CD4-positive, alpha-beta T cell treated with Interleukin-2 at 100 ng/mL for 4 hours (primary cell): ENCODE measurements at places on chromosomes 7 and 10.

GRCh38 chr7:93720106-93720505, 145.6 kb upstream of the CALCR start:
- no peak for DNase-seq

GRCh38 chr7:2820508-2820934, 23.6 kb downstream of the GNA12 start:
- no peak for DNase-seq

GRCh38 chr7:5501465-5501864, 77.8 kb upstream of the TNRC18 start:
- DNase-seq: no peak

DNA sequence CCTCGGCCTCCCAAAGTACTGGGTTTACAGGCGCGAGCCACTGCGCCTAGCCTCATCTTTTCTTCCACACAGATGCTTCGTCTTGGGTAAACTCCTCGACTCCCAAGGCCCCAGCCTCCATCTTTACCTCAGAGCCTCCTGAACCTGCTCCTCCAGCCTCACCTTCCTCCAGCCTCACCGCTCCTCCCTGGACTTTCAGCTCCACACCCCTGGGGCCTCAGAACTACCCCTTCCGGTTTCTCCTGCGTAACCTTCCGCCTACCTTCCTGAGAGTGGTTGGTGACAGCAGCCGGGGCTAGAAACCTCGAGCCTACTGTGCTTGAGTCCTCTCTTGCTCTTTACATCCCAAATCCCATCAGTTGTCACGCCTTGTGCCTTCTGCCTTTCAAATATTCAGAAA, 45.8 kb downstream of the FKBP6 start:
- no peak for DNase-seq

- DNase-seq: no peak
Observed at GRCh38 chr10:32972929-32973328, 14.9 kb upstream of the ITGB1 start.

DNA sequence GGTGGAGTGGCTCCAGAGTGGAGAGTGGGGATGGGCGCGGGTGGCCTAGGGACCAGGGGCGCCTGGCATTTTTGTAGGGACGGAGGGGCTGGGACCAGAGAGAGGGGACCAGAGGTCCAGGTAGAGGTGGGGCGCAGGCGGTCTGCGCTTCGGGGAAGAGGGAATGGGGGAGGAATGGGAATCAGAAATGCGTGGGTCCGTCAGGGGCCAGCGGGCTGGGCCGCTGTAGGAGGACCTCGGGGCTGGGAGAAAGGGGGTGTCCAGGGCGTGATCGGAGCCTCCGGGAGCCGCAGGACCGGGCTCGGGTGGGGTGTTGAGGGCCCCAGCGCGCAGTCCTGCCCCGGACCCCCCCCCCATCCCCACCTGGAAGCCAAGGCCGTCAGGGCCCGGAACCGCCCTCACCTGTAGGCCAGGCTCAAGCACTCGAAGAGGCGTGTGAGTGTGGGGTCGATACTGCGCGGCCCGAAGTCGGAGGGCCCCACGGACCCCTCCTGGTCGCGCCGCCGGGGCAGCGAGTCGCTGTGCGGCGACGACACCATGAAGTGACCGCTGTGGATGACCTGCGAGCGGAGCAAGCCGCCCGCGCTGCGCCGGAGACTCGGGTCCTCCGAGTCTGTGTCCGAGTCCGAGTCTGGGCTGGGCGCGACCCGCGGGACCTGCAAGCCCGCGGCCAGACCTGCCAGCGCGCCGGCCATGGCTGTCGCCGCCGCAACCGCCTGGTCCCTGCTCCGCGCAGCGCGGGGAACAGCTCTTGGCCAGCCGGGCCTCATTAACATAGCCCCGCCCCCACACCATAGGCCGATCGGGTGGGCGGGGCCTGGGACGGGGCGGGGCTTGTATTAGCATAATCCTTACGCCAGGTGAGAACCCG, at the start of gene MLXIPL:
Gene MLXIPL, minus strand, starts transcription at position 725 of the 871 bp plus-strand sequence. Its CDS starts 30 bp downstream, at position 695.
- DNase-seq: peak; percentile 26

DNA sequence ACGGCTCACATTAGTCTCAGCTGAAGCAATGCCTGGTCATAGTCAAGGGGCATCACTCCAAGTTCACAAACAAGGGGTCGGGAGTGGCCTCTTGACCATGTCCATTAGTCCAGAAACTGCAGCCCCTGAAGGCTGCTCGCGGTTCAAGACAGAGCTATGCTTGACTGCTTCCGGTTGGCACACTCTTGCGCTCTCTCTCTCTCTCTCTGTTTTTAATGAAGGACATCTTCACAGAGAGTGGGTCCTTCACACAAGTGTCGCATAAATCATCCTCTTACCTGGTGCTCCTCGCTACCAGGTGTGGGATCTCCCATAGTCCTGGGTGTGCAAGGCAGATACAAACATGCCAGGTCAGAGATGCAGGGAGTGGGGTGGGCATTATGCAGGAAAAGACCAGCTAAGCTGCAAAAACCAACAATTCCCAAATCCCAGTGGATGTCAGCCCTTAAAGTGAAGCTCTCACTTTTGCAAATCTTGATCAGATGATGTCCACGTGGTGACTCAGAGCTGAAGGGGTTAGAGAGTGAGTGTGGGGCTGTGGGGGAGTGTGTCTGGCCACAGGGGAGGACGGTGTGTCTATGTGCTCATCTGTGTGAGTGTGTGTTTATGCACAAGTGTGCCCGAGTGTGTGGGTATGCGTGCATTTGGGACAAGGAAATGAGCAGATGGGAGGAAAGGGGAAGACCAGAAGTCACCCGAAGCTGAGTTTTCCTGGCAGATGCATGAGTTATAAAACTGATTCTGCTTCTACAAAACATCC, 83.7 kb upstream of the PPP2R2D start:
- no peak for DNase-seq

- peak; percentile 19 for DNase-seq
Observed at GRCh38 chr7:17940951-17941431, 697 bp upstream of the SNX13 start.

DNA sequence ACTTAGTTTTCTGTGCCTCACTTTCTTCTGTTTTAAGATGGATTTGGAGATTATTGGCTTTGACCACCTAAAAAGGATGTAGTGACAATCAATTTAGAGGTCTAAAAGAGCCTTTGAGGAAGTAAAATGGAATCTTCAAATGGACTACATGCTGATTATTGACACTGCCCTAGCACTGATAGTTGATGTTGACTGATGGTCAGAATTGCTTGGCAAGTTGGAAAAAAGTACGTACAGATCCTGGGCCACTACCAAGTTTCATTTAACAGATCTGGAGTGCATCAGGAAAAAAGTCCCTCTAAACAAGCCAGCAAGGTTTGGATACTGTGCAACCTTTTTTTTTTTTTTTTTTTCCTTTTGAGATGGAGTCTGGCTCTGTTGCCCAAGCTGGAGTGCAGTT, 81.1 kb downstream of the TCF7L2 start:
- no peak for DNase-seq

- peak; percentile 58 for DNase-seq
Observed at GRCh38 chr10:95841661-95842498, 65.9 kb upstream of the CC2D2B start.

DNA sequence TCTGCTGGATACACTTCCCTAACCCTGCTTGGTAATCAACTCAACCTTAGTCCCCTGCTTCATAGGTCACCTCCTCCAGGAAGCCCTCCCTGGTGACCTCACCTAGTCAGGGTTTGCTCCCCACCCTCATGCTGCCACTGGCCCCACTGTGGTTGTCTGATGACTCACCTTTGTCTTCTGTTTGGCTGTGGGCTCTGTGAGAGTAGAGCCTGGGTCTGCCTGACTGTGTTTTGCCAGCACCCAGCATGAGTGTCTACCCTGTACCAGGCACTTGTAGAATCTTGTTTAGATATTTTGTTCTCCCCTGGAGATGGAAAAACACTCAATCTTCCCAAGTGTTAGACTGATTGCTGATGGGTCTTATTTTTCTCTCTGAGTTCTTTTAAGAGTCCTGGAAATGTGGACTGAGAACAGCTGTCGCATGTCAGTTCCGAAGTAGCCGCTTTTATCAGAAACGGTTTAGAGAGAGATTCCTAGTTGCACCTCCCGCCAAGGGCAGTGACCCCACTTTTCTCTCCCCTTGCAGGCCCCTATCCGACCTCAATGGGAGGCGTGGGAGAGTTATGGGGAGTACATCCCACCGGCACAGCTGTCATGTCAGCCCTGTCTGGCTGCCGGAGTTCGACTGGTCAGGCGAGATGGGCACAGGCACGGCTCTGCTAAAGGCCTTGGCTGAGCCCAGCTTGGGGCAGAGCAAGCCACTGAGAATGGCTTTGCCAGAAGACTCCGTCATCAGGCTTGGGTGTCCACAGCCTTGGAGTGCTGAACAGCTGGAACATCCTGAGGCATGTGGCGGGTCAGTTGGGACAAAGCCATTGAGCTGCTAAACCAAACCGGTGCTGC, 134.3 kb downstream of the GRK5 start:
- peak; percentile 66 for DNase-seq

DNA sequence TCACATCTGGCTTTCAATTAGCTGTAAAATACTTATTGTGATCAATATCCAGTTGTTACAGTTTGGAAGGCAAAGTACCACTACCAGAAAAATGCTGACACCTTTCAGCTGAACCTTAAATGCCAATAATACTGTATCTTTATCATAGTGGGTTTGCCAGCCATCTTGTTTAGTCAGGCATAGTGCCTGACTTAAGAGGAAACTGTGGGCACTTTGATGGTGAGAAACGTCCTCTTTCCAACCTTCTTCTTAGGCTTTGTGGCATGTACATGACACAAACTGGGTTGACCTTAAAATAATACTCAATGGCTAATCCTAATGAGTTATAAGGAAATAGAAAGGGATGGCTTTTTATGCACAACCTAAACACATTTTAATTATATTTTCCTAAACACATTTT, 52.3 kb upstream of the PRR15 start:
- DNase-seq: no peak
